ENCODE measurements at places on chromosomes 7 and 10.
A peak's percentile ranks its signal among the peaks of the same experiment; 100 is the strongest.

DNA sequence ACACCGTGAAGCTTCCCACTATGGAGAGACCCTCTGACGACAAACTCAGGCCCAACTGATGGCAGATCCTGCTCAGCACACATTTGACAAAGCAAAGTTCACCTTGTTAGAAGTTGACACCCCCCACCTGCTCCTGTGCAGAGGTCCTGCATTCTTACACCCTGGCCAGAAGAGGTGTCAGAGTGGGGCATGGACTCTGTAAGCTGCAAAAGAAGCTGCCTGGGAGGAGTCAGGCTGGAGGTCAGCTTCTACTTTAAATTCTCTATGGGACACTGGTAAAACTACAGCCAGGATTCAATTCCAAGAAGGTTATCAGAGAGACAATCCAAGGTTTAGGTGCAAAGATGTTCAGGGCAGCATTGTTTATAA is 20.0 kb upstream of the TNS3 start:
- DNase-seq, result no peak

- no peak for DNase-seq
These were observed 107.6 kb downstream of the TES start for GRCh38 chr7:116317907-116318306.

DNA sequence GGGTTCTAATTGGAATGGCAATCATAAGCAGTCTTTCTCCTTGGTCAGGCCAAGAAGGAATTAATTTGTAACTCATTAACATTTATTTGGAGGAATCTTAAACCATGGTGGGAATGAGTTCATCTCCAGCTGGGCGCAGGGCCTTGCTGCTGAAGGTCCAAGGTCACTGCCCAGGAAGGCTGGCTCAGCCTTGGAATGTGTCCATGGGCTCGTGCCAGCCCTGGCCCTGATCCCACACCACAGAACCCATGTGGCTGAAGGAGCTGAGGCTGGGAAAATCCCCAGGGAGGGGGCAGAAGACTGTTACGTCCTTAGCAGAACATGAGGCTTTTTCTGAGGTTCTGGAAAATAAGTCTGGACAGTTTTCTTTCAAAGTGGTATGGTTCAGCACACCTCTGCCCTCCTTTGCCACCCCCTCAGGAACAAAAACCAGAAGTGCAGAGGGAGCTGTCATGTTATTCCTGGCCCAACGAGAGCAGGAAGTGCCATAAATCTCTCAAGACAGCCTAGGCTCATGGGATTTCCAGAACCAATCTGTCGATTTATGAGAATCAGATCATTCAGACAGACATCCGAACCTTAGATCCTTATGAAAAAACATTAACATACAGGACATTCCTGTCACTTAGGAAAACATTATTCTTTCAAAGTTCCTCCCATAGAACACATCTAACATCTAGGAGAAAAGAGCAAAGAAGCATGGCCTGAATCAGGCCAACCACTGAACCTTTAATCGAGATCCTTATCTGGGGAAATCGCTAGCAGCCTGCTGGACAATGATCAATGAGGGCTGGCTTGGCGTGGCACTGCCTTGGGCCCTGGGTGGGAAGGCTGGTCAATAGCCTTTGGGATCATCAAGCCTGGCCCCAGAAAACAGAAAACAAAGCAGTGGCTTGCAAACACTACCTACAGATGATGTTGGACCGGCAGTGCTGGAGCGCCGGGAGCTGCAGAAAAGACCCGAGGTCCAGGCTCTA is 134.3 kb downstream of the TAX1BP1 start:
- DNase-seq, result no peak

DNA sequence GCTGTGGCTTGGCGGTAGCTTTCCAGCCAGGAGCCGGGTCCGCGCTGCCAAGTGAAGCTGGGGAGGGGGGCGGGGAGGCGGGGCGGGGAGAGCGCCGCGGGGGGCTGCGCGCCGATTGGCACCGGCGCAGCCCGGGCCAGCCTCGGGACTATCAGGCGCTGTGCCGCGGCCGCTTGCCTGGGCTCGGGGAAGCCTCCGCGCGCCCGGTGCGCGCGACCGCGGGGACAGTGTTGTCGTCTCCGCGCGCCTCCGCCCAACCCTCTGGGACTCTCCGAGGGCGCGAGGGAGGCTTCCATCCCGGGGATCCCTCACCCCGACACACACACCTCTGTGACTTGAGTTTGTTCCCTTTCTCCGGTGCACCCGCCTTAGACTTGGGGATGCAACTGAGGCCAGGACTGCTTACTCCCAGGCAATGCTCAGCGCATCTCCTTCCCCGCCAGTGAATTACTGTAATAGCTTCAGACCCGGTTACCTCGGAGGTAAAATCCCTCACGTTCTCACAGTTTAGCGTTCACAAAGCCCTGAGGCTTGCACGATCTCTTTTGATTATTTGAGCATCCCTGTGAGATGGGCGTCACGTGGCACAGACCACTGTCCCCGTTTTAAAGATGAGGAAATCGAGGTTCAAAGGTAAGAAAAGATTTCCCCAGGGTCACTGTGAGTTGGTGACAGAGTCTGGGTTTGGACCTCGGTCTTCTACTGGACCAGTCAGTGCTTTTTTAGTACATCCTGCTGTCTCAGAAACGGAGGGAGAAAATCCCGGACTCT is at the start of gene NKX1-2:
Gene NKX1-2, minus strand, starts transcription at position 24 of the 771 bp plus-strand sequence. CDS start 92 bp downstream, outside the sequence.
- no peak for DNase-seq

DNA sequence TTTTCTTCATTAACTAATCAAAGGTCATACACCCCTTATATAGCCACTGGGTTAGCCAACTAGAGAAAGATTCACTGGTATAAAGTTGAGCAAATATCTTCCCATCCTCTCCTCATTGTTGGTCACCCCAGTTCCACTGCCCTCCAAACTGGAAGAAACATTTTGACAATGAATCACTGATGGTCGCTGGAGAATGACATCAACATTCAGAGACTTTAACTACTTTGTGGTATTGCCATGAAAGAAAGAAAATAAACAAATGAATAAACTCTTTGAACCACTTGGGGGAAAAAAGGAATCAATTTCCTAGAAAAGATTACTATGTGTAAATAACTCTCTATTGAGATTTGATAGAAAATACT is 23.4 kb downstream of the HYCC1 start:
- no peak for DNase-seq

- DNase-seq, result no peak
These were observed 184.9 kb upstream of the GNAI1 start for GRCh38 chr7:79949778-79950177.

DNA sequence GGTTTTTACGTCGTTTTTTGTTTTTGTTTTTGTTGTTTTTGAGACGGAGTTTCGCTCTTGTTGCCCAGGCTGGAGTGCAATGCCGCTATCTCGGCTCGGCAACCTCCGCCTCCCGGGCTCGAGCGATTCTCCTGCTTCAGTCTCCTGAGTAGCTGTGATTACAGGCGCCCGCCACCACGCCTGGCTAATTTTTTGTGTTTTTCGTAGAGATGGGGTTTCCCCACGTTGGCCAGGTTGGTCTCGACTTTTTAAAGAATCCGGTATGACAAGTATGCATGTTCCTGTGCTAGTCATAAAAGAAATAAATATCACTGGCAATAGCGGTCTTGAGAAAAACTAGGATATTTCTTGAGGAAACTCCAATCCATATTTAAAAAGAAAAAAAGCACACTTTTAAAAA is 2.7 kb upstream of the ARL4A start:
- no peak for DNase-seq

DNA sequence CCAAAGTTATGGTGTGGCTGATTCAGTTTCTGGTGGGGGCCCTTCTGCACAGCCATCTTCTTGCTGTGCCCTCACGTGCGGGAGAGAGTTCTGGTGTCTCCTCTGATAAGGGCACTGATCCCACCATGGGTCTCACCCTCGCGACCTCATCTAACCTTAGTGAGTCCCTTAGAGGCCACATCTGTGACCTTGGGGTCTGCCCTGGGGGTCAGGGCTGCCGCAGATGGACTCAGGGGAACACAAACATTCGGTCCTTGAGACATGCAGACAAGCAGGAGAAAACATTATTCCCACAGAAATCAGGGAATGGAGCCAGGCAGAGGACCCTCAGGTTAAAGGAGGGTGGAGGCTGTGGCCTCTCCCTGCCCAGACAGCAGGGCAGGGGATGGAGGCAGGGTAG is 177.9 kb downstream of the DNAJB6 start:
- no peak for DNase-seq

DNA sequence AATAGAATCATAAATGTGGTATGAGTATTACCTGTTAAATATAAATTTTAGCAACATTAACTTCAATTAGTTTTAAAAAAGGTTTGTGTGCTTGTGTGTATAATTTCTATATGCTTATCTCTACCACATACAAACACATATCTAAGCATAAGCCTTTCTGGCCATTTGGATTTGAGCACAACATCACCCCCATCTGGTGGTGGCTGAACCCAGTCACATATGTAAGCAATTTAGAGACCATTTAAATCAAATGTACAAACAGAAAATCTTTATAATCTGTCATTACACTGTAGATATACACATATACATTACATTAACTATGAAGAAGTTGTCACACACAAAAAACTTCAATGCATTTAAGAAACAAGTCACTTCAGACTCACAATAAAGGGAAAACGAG is 31.7 kb downstream of the GPR22 start:
- DNase-seq, result no peak

DNA sequence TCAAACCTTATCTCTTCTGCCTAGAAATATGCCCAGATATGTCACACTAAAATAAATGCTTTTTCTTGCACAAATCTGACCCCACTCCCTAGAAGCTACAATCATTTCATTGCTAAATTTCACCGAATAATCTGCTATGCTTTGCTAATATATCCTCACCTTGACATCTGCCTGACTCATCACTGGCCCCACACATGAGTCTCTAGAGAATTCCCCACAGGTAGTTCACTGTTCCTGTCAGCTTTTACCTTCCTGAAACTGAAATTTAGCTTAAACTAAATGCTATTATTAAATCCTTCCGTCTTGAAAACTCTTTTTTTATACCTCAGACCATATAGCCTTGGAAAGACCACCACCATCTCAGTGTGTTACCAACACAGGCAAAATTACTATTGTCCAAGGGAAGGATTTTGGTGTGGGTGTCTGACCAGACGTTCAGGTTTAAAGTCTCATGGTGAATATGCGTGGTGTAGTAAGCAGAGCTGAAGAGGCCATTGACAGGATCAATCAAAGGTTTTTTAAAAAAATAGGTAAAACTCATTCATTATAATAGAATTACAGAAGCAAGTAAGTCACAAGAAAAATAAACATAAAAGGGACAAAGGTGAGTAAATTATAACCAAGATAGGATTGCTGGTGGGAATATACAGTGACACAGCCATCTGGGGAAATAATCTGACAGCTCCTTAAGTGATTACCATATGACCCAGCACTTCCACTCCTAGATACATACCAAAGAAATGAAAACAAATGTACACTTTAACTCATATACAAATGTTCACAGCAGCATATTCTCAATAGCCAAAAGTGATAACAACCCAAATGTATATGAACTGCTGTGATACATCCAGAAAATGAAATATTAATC is 173.5 kb downstream of the KMT2E start:
- DNase-seq, result no peak

GRCh38 chr7:150453181-150453580 is 2.8 kb downstream of the GIMAP8 start:
- DNase-seq, result no peak

DNA sequence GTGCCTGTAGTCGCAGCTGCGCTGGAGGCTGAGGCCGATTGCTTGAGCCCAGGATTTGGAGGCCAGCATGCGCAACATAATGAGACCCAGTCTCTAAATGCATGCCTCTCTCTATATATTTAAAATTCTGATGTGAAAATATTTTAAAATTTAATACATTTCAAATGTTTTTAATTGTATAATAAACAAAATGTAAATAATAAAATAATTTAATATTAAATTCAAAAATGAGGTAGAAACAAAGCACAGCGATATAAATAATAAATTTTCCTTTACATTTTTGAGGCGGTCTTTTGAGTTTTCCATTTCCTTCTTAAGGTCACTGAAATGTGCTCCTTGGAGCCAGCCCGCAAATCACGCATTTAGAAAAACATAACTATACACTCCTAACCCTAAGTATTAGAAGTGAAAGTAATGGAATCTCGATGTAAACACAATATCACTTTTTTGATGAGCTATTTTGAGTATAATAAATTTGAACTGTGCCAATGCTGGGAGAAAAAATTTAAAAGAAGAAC is 523 bp upstream of the CDK1 start:
- DNase-seq, result no peak

GRCh38 chr10:33145451-33146188 is 187.6 kb upstream of the ITGB1 start:
- no peak for DNase-seq

GRCh38 chr7:1899196-1899595 is 229.1 kb downstream of the ELFN1 start:
- peak; percentile 25 for DNase-seq

GRCh38 chr10:93390306-93391090 is 91.6 kb downstream of the MYOF start:
- DNase-seq, result no peak

DNA sequence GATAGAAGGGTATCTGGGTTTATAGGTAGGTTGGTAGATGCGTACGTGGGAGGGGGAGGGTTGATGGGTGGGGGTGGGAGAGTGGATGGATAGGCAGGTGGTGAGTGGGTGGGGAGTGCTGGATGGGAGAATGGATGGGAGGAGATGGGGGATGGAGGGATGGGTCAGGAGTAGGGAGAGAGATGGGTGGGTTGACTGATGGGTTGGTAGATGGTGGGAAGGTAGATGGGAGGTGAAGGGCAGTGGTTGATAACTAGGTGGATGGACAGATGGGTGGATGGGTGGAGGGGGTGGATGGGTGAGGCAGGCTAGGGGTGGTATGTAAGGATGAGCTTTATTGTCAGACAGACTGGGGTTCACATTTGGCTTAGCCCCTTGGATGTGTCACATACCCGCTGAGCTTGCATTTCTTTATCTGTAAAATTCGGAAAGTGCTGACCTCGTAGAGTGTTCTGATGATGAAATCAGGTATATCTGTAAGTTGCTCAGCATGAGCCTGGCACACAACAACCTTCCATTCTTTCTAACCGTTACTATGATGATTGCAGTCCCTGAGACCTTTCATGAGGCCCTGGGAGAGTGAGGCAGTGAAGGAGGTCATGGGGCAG is 34.3 kb downstream of the SLIT1 start:
- DNase-seq, result no peak

All from amniotic stem cell (primary cell).